ENCODE measurements at places on chromosomes 6 and 20. TPM values are rescaled to one million over a fixed set of nuclear protein-coding genes. Genes with fewer than 3 reads are reported as not detected.

The KCNK17 gene
- 0.38 TPM for total RNA-seq

DNA sequence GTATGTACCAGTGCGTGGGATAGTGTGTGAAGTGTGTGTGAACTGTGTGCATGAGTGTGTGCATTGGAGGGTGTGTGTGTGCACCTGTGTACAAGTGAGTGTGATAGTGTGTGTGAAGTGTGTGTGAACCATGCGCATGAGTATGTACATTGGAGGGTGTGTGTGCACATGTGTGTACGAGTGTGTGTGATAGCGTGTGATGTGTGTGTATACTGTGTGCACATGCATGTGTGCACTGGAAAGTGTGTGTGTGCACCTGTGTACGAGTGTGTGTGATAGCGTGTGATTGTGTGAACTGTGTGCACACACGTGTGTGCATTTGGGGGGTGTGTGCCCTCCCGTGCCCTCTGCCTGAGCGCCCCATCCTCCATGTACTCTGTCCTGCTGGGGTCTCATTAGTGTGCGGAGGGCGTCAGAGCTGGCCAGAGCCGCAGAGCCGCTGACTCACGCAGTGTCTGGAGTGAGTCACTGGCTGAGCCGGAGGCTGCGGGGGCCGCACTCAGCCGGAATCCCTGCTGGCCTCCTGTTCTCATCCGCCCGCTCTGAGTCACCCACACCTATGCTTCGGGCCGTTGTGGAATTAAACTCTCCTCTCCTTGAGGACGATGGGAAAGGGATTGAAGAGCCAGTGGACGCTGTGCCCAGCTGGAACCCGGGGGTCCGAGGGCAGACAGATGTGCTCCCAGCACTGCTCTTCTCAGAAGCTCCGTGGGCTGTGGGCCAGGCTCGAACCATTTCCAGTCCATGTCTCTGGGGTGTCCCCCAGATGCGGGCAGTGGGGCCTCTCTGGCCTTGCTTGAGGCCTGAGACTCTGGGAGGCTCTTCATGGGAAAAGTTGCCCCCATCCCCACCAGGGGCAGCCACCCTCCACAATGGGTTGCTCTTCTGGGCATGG is 27.3 kb upstream of the STX16 start:
- DNase-seq, result no peak

The PPT2 gene
- total RNA-seq, result 15.6 TPM

DNA sequence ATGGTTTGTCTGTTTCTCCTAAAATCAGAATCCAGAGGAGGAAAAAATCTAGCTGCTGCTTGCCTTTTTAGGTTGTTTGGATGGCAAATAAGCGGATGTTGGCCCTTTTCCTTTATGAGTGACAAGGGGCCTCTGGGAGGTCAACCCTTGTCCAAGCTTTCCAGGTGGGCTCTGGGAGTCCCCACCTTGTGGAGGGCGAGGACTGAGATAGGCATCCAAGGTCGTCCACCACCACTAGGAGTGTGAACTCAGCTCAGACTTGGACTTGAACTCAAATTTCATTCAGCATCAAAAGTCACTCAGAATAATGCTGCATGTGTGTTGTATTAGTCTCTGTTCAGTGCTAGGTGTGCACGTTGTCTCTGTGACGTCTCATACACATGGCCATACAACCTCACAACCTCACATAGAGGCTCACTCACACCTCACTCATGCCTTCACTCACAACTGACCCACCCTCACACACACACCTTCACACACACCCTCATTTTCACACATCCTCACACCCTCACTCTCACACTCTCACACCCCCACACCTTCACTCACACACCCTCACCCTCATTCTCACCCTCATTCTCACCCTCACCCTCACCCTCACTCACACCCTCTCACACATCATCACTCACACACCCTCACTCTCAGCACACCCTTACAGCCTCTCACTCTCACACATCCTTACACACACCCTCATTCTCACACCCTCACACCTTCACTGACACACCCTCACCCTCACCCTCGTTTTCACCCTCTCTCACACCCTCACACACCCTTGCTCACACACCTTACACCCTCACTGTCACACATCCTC is 18.0 kb downstream of the DYNLT1 start:
- no peak for DNase-seq

- DNase-seq, result no peak
These were observed 9.1 kb downstream of the MTG2 start for GRCh38 chr20:62191781-62192559.

DNA sequence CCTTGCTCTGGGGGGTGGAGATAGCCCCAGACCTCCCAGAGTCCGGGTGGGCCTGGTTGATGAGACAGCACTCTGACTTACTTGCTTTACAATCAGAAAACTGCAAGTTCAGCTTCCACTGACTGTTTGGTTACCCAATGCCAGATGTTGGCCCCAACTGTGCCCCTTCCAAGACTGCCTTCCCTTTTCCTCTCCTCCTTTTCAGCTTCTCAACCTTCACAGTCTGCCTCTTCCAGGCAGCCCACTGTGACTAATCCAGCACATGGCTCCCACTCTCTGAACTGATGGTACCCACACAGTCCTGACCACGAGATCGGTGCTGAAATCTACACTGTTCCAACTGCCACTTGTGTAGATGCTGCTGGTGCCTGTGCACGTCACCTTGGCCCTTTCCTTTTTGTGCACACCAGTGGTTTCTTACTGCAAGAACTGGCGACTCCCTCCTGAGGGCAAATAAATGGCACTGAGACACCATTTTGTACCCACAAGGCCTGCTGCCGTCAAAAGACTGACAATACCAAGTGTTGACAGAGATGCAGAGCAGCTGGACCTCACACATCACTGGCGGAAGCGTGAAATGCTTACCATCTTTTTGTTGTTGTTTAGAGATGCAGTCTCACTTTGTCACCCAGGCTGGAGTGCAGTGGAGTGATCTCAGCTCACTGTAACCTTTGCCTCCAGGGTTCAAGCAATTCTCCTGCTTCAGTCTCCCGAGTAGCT is 1.8 kb upstream of the ARFGAP1 start:
- DNase-seq, result no peak

Data from cardiac septum (tissue), 1 donor.